H9 (cell line): ENCODE measurements at places on chromosomes 4 and X. TPM values are rescaled to one million over a fixed set of nuclear protein-coding genes. Genes with fewer than 3 reads are reported as not detected.

DNA sequence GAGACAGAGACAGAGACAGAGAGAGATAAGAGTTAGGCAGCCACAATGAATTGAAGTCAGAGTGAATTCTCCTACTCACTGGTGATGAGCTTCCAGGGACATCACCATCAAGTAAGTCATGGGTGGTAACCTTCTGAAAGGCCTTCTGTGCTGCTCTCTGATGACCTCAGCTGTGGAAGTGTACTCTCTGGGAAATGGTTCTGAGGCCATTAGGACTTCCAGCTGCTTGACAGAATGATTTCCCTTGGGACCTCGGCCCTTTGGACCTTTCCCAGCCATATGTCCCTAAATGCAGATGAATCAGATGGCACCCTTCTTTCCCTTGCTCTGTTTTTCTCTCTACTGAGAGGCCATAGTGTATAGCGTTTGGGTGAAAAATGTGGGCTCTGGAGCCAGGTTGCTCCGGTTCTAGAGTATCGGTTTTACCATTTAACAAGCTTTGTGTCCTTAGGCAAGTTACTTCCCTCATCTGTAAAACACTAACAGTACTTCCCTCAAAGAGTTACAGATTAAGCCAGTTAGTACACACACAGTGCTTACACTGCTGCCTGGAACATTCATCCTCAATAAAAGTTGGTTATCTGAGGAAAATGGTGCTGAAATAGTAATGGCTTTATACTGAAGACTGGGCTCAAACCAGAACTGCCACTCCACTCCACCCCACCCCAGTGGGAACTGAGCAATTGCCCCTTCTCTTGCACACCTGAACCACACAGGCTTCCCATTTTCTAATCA lies 7.6 kb downstream of the SEPTIN11 start:
- no peak for DNase-seq

DNA sequence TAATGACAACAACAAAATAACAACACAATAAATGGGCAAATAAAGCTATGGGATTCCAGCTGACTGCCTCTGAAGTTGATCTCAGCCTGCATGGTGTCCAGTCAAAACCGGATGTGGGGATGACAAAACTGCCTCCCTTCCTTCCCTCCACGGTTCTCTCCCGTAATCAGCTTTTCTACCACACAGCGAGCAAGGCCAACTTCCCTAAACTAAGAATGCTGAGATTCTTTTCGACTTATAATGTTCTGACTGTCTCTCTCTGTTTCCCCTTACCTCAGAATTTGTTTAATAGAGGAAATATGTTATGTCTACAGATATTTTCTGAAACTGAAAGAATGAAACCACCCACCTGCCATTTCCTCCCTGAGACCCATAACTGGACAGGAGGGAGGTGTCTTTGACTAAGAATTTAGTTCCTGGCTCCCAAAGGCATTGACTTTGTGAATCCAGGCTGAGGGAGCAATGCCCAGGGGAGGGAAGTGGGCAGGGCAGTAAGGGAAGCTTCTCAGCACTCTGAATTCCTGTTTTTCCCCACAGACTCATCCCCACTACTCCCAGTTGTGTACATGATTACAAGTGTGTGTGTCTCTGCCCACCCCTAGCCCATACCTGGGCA lies 1.0 kb upstream of the TLR1 start:
- no peak for DNase-seq

DNA sequence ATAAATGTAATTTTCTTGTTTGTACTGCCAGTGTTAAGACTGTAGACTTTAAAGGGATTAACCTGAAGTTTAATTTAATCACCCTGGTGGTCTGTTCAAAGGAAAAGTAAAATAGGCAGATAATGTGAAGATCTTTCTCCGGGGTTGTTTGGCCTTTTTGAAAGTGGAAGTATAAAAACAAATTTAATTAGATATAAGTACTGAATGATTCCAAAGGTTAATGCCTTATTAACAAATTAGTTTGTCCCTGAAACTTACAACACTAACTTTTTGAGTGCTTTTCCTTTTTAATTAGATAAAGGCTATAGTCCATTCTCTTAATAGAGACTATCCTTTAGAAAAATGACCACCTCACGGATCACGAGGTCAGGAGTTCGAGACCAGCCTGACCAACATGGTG lies 10.4 kb upstream of the PGAM4 start:
- DNase-seq, result no peak

DNA sequence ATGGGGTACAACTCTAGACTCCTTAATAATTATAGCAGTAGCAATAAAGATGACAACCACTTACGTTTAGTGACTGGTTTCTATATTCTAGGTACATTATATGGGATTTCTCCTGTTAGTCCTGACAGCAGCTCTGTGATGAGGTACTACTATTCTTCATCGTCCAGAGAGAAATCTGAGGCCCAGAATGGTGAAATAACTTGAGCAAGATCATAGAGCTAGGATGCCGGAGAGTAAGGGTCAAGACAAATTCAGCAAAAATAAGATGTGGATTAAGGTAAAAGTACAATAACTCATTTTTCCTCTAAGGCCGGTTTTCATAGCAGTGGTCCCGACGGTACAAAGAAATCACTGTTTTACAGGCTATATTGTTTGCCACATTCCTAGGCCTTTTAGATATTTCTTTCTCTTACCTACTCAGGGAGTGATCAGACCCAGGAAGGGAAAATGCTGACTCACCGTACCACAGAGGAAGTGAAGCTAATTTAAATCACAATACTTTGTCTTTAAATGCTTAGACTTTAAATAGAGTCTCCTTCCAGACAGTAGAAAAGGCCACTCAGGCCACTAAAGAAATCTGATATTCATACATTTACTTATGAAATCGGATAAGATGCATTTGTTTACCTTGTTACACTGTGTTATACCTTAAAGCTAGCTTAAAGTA lies 2023.0 kb upstream of the AGA start:
- peak; percentile 52 for DNase-seq

Gene XAGE1A
- total RNA-seq, result not detected in 2 replicates
